ENCODE measurements at places on chromosomes 3 and 15.

DNA sequence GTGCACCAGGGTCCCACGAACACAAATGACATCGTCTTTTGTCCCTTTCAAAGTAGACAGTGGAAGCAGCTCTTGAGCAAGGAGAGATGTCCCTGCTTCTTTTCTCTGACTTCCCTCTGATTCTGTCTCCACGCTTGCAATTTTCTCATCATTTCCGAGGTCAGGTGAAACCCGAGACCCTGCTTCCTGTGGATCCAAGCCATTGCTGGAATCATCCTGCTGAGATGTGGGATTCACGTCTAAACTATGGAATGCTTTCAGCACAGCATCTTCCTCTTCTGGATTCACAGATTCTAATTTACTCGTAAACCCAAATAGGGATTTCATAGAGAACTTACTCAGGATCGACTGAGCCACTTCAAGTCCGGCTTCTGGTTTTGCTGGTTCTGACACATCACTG lies 127.1 kb downstream of the FMN1 start:
- DNase-seq, result no peak

DNA sequence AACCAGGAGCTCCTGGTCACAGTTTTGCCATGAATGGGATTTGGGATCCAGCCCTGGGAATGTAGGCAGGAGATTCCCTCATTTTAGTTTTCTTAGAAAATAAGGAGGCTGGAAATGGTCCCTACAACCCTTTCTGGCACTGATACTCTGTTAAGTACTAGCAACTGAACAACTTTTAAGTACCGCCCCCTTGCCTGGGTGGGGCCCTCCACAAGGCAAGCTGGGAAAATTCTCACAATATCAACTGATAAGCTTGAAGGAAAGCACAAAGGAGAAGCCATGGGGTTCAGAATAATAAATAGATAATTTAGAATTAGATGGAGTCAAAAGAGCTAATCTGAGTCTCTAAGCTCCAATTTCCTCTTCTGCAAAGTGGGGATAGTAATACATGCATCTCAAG lies 4.2 kb upstream of the DGKG start:
- DNase-seq, result no peak

DNA sequence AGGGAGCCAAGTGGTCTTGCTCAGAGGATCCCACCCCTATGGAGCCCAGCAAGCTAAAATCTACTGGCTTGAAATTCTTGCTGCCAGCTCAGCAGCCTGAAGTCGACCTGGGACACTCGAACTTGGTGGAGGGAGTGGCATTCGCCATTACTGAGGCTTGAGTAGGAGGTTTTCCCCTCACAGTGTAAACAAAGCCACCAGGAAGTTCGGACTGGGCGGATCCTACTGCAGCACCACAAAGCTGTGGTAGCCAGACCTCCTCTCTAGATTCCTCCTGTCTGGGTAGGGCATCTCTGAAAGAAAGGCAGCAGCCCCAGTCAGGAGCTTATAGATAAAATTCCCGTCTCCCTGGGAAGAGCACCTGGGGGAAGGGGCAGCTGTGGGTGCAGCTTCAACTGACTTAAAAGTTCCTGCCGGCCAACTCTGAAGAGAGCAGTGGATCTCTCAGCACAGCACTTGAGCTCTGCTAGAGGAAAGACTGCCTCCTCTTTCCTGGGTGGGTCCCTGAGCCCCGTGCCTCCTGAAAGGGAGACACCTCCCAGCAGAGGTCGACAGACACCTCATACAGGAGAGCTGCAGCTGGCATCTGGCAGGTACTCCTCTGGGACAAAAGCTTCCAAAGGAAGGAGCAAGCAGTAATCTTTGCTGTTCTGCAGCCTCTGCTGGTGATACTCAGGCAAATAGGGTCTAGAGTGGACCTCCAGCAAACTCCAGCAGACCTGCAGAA lies 576.3 kb upstream of the NECTIN3 start:
- no peak for DNase-seq

- DNase-seq, result no peak
Measured at GRCh38 chr3:84961011-84961410, 2.2 kb downstream of the CADM2 start.

DNA sequence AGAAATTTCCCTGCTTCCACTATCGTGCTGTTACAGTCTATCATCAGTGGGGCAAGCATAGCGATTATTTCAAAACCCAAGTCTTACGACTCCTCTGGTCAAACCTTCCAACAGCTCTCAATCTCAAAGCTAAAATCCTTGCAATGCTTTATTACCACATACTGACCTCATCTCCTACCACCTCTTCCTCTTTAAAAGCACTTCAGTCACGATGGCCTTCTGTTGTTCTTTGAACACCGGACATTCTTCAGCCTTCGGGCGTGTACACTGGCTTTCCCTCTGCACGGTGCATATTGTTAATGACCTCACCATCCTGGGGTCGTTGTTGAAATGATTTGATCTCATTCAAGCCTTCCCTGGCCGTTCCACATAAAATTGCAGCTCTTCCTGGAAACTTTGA lies 31.1 kb downstream of the MAGEL2 start:
- no peak for DNase-seq

DNA sequence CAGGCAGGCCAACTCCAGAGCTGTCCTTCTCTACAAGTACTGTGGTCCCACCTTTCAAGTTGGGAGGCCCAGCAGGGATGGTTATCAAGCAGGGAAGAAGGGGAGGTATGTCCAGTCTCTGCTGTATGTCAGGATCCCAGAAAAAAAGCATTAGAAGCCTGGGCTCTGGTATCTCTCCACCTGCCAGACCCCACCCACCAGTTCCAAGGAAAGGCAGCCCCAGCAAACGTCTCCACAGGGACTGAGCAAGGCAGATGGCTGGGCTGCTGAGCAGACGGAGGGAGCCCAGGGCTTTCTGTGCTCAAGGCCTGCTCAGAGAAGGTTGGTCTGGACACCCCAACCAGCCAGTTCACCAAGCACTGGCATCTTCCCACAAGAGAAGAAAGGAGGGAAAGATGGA lies 287.8 kb downstream of the XXYLT1 start:
- peak; percentile 67 for DNase-seq

GRCh38 chr3:125589547-125590122 lies 5.7 kb downstream of the OSBPL11 start:
- DNase-seq, result no peak

- DNase-seq, result no peak
Measured at GRCh38 chr15:49742381-49742780, 121.5 kb downstream of the DTWD1 start.

GRCh38 chr3:106587551-106587950 lies 718.7 kb upstream of the CBLB start:
- DNase-seq, result no peak

DNA sequence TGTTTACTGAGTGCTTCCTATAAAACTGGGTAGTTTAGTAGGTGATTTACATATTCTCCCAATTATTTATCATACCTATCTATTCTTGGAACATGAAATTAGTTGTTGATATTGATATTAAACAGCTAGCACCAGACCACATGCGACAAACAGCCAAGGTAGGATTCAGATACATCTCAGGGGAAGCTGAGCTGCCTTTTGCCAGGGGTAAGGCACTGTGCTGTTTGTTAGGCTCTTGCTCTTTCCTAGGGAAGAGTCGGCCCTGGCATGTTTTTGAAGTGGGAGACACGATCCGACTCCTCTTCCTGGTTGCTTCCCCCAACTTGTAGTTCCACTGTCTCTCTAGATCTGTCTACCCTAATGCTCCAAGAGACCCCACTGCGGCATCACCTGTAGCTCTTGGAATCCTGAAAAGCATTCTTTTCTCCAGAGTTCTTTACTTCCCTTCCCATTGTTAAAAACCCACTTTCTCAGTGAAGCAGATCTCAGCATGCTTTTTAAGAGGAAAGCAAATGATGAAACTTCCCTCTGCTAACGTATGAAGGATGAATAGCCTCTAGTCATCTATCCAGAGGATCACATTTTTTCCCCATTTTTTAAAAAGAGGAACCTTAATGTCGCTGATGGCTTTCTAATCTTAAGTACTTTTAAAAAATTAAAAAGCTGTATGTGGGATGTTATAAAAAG lies 138.4 kb downstream of the GHSR start:
- DNase-seq, result no peak
